ENCODE measurements at places on chromosomes 3 and 15. TPM values are rescaled to one million over a fixed set of nuclear protein-coding genes. Genes with fewer than 3 reads are reported as not detected.
A peak's percentile ranks its signal among the peaks of the same experiment; 100 is the strongest.

- no peak for DNase-seq
Observed at GRCh38 chr15:98147415-98147814, 186.9 kb downstream of the ARRDC4 start.

DNA sequence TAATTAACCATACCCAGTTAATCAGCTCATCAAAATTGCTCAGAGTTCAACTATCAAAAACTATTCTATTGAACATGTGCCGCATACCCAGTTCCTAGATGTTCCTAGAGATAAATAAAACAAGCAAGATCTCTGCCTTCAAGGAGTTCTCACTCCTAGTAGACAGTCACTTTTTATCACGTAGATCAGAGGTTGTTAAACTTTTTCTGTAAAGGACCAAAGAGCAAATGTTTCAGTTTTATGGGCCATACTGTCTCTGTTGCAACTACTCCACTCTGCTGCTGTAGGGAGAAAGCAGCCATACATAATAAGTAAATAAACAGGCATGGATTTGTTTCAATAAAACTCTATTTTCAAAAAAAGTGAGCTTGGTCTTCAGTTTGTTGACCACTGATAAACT lies 7.9 kb downstream of the FBN1 start:
- DNase-seq, result no peak

GRCh38 chr3:145776782-145777408 lies 384.1 kb downstream of the PLOD2 start:
- DNase-seq, result peak; percentile 50

DNA sequence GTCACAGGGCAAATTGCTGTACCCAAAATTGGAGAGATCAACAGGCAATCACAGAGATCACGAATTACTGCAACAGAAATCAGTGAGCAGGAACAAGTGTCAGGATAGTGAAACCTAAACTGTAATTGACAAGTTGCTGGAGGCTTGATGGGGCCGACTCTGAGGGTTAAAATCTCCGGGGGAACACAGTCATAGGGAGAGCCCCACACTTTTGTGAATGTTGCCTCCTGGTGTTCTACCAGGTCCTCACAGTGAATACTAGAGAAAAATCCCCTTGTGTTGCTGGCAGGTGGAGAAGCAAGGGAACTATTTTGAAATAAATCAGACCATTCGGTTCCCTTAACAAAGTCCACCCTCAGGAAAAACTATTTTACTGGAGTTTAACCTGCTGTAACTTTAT lies 697.5 kb upstream of the CBLB start:
- no peak for DNase-seq

- DNase-seq, result no peak
Observed at GRCh38 chr3:46706771-46707582, 5.8 kb downstream of the TMIE start.

GRCh38 chr3:75781079-75781745 lies 4.1 kb downstream of the ZNF717 start:
- no peak for DNase-seq

DNA sequence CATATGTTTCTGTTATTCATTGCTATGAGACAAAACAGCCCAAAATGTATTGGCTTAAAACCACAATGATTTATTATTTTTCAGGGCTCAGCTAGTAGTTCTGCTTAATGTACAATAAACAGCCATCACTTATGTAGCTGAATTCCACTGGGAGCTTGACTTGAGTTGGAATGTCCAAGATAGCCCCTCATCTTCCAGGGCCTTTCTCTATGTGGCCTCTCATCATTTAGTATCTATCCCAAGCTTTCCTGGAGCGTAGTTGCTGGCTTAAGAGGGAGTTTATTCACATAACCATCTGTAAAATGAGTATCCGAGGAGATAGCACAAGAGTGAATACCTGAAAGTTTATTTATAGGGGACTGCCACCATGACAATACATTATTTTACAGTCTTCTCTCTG lies 176.8 kb downstream of the EPHA6 start:
- no peak for DNase-seq

GRCh38 chr3:133448478-133449122 lies 48.7 kb downstream of the BFSP2 start:
- no peak for DNase-seq

DNA sequence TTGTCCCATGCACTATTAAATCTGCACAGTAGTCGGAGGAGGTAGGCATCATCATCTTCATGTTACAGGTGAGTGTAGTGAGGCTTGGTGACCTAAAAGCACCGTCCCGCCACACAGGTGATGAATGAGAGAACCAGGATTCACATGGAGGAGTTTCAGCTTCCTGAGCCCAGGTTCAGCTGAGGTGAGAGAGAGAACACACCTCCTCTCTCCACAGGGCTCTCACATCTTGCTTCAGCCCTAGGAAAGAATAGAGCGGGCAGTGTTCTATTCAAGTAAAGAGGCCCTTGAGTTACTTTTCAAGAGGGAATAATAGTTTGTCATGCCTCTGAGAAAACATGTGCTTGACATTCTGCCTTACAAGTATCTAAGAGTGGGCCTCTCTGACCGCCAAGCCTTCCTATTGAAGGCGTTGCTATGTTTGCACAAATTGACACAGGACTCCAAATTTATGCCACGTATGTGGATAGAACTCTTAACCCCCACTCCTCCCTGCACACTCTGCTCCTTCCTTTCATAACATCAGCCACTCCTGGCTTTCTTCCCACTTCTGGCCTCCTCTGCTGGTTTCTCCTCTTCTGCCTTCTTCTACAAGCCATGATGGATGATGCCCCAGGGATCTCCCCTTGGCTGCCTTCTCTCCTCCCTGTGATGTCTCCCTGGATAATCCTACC lies 138.3 kb upstream of the ABHD17C start:
- DNase-seq, result peak; percentile 60

DNA sequence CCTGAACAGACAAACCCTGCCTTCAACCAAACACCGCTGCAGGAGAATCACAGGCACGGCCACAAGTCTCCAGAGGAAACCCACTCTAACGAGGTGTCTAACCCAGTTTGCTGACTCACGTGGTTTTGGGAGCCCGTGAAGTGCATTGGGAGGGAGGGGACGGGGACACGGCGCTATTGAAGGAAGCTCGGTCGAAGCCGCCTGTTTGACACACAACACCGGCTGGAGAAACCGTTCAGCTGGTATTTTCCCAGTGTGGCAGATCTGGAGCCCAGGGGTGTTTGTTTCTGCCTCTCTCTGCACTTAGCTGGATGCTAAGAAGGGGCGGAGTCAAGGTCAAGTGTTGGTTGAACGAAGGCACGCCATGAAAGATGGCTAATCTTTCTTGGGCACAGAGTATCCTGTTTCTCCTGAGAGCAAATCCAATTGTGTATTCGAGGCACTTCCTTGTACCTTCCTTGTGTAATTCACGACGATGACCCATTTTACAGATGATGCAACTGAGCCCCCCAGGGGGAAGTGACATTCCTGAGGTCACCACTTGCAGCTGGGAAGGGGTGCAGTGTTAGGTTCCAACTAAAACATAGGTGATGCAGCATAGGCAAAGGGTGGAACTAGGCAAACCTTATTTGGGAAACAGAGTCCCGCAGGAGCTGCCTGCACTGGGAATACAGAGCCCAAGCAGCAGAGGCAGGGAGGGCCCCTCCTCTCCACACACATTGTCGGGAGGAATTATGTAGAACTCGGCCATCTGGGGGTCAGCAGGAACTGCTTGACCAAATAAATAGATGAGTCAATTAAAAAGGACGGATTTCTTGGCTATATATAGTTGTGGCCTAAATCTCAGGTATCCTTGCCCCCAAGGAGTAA lies 22.5 kb downstream of the SLC6A6 start:
- DNase-seq, result no peak

DNA sequence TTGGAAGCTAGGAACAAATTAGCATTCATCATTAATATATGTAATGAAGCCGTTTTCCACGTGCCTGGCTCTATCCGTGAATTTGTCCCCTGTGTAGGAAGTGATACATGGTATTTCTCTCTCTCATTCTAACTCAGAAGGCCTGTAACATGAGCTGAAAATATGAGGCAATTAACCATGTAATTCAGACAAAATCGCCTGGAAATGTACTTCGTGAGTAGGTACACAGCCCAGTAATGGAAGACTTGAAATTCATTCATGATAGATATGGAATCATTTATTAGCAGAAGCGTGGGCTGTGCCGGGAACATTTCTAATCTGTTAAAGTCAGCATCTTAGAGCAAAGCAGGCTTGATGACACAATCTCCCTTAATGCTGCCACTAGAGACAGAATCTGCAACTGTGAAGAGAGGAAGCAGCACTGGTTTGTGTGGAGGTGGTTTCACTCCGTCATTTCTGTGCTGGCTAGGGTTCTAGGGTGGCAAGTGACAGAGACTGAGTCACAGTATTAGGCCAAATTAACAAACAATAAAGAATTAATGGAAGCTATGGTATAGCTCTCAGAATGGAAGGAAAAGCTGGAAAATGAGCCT lies 225.0 kb upstream of the PROK2 start:
- peak; percentile 13 for DNase-seq

DNA sequence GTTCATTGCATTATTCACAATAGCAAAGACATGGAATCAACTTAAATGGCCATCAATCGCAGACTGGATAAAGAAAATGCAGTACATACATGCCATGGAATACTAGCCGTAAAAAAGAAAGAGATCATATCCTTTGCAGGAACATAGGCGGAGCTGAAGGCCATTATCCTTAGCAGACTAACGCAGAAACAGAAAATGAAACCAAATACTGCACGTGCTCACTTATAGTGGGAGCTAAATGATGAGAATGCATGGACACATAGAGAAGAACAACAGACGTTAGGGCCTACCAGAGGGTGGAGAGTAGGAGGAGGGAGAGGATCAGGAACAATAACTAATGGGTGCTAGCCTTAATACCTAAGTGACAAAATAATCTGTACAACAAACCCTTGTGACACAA lies 57.9 kb downstream of the RASA2 start:
- no peak for DNase-seq

DNA sequence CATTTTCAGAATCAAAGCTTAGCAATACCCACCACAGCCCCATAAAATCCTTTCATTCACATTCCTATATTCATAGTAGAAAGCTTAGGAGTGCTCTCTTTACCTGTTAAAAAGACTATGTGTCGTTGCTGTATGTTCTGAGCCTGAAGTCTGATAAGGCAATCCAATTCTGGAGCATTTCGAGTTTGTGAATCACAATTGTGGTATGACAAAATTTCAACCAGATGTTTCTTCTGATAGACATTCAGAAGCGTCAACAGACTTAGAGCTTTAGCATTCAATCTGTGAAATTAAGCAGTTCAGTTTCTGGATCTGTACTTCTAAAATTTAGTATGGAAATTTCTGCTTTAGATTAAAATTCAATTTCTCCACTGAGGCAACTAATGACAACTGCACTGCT lies 58.3 kb downstream of the TASOR start:
- DNase-seq, result no peak

GRCh38 chr3:59829527-59829926 lies 779.7 kb upstream of the CFAP20DC start:
- DNase-seq, result no peak

DNA sequence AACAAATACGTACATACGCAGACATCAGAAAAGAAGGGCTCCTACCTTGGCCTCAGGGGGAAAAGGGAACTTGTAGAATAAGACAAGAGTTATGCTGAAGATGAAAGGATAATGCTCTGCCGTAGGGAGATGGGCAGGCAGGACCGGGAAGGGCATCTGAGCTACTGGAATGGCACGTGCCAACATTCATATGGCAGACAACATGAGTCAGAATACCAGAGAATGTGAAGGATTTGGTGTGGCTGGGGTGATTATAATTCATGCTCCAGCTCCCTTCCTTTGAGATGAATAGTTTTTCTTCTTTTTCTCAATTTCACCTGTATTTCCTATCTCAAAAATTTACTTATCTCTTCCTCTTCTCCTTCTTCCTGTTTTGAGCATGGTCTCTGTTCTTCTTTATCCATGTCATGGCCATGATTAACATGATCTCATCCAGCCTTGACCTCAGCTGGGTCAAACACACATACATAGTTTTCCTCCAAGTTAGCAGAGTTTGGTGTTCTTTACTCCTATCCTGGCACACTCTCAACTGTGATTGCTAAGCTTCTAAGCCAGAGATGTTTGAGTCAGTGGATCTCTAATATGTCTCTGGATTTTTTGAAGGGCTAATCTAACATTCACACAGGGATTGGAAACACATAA lies 507.0 kb downstream of the FOXP1 start:
- DNase-seq, result no peak

Gene SYNPR
- polyA plus RNA-seq, result not detected

Gene CCR3
- not detected for polyA plus RNA-seq

Gene GNAT1
- not detected for polyA plus RNA-seq

Gene CPNE4
- polyA plus RNA-seq, result 0.95 TPM

Gene SLCO2A1
- 25.4 TPM for polyA plus RNA-seq

Gene LRRN1
- 0.05 TPM for polyA plus RNA-seq

Gene TMEM207
- polyA plus RNA-seq, result not detected

Gene FOXB1
- not detected for polyA plus RNA-seq

All from adrenal gland (tissue), 19 donors.